ENCODE measurements at places on chromosomes 6 and 20. TPM values are rescaled to one million over a fixed set of nuclear protein-coding genes. Genes with fewer than 3 reads are reported as not detected.

GRCh38 chr6:14922706-14923460, 323.0 kb upstream of the JARID2 start:
- DNase-seq: no peak

GRCh38 chr6:38499529-38500096, 140.1 kb downstream of the BTBD9 start:
- no peak for DNase-seq

DNA sequence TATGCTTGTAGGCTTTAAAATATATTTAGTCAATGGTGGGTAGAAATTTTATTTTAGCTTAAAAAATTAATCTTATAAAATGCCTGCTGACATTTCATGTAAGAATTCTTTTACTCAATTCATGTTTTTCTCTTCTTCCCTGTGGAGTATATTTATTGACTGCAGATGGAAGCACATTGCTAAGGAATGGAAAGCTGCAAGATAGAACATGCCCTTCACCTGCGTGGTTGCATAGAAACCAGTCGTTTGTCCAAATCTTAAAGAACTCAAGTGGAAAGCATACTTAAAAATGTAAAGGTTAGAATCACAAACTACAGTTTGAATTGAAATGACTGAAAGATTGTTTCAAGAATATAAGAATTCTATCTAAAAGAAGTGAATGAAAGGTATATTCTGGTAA, 30.7 kb downstream of the C6orf163 start:
- no peak for DNase-seq

DNA sequence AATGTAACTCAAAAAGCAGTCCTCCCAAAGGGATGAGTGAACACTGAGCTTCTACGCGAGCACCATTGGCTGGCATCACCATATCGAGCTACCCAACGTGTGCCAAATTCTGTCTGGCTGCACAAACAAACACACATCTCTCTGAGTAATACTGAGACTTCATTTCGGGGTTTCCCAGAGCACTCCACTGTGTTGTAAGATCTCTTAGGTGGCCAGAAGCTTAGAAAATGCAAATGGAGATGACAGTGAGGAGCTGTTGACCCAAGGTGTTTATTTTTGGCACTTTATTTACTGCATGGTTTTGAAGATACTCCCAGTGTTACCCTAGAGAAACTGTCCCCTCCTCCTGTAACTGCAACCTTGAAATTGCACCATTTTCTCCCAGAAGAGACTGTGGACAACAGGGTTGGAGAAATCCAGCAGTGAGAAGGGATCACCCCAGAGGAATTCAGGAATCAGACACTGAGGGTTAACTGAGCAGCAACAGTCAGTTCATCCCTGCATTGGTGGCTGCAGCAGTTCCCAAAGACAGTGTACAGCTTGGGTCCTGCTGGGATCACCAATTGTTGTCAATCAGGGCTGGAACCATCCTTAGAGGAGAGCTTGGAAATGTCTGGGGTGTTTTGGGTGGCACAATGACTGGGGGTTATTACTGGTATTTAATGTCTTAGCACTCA, 1.0 kb upstream of the RIPOR2 start:
- DNase-seq: no peak

GRCh38 chr6:110020888-110021287, 42.8 kb downstream of the GPR6 start:
- no peak for DNase-seq

Gene ULBP2
- total RNA-seq: 21.8 TPM
